ENCODE measurements at places on chromosomes 1 and 21.
A peak's percentile ranks its signal among the peaks of the same experiment; 100 is the strongest.

DNA sequence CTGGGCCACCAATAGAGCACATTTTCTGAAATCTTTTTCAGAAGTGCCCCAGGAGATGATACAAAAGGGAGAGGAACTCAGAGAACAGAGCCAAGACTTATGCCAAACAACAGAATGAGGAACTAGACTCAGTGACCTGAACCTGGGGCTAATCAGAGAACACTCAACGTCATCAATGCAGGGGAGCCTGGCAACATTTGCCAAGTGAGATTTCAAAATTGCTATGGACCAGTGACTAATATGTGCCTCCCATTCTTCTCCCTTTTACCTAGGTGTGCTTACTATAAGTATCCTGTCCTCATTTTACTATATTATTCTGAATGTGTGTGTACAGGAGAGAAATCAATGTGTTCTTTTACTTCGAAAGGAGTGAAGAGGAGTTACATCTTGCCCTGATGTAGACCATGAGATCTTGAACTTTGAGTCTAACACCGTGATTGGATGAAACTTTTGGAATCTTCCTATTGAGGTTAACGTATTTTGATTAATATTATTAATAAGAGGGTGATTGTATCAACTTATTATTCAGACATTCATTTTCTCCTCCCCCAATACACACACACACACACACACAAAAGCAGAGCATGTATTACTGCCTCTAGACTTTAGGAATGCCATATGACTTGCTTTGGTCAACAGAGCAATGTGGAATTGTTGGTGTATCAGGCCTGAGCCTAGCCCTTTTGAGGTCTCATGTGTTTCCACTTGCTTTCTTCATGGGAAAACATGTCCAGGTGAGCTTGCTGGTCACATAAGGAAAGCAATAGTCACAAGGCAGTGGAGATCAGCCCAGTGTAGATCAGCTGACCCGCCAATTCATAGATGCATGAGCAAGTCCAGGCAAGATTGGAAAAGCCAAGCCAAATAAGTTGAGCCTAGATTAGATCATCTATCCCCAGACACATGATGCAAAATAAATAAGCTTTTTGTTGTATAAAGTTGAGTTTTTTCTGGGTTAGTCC is 80.3 kb upstream of the ETS2 start:
- DNase-seq, result no peak

- DNase-seq, result peak; percentile 19
Observed at GRCh38 chr1:168084396-168085231, 52.1 kb downstream of the GPR161 start.

DNA sequence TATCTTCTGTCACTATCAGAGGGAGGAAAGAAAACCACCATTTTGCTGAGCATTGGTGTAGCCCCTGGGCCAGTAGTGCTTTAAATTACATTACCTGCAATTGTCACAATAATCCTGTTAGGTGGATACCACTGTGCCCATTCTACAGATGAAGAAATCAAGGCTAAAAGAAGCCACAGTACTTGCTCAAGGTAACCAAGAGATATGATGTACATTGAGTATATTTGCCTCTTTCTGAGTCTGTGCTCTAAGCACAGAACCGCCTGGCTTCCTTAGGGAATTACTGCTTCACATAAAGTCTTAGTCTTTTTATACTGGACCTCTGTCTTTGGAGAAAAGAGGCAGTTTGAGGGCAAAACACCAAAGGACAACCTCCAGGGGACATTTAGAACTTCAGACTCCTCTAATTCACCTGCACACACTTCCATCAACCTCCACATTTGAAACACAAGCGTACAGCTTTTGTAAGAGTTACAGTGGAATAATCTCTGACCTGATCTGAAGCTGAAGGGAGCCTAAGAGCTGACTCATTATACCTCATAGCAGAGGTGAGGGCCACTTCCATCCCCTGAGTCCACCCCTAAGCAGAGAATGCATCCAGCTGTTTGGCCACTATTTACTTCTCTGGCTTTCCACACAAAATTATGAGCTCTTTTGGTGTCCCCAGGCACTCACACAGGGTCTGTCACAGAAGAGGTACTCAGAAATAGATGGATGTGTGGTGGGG is 61.8 kb downstream of the PLPP3 start:
- no peak for DNase-seq

- no peak for DNase-seq
Observed at GRCh38 chr1:45995298-45995697, 137.1 kb downstream of the PIK3R3 start.

- no peak for DNase-seq
Observed at GRCh38 chr1:58035523-58035922, 511.0 kb downstream of the OMA1 start.
